T47D (cell line): ENCODE measurements at places on chromosomes 6 and 20.

GRCh38 chr20:46121184-46121930 lies 3.2 kb downstream of the CD40 start:
- no peak for DNase-seq

DNA sequence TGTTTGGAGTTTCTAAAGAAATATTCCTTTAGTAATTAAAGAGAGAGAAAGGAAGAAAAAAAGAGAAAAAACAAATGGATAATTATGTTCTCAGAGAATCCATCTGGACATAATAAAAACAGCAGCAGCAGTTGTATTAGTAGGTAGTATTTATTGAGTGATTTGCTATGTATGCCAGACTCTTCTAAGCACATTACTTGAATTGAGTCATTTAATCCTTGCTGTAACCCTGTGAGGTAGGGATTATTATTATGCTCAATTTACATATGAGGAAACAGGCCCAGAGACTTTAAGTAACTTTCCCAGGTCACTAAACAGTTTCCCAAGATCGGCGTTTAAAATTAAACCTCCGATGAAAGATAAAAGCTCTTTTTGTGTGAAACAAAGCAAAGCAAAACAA lies 238.8 kb downstream of the TSHZ2 start:
- no peak for DNase-seq

GRCh38 chr6:82000551-82000950 lies 247.0 kb downstream of the IBTK start:
- no peak for DNase-seq

DNA sequence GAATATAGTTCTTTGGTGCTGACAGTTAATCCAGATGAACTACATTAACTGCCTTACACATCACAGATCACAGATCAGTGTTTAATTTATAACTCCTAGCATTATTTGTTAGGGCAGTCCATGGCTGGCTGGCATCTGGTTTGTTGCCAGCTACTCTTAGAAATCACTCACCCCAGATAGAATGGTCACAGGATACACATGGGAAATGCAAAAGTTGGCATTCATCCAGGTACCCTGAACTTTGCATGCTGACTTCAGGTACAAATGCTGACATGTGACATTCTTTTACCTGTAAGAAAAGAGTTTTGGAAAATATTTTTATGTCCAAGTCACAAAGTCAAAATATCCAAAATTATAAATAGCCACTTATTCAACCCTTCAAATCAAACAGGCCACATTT lies 20.2 kb downstream of the FBXL4 start:
- no peak for DNase-seq

DNA sequence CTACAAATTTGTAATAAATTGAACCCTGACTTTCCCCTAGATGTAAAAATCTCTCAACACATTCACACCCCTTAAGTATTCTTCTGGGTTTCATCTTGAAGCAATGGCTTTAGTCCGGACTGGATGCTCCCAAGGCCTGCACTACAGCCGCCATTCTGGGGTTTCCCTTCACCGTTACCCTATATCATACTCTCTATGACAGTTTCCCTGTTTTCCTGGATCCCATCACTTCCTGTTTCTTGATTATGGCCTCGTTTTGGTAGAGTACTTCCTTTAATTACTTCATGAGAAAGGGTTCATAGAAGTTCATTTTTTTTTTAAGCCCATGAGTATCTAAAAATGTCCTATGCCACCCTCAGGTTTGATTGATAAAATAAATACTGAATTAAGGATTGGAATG lies 11.7 kb downstream of the FIG4 start:
- no peak for DNase-seq

GRCh38 chr20:57618091-57618763 lies 2.0 kb downstream of the ZBP1 start:
- DNase-seq = peak; percentile 45

GRCh38 chr6:41075651-41076626 lies 3.2 kb downstream of the NFYA start:
- DNase-seq = no peak

GRCh38 chr6:107991061-107991460 lies 33.1 kb upstream of the SEC63 start:
- no peak for DNase-seq

DNA sequence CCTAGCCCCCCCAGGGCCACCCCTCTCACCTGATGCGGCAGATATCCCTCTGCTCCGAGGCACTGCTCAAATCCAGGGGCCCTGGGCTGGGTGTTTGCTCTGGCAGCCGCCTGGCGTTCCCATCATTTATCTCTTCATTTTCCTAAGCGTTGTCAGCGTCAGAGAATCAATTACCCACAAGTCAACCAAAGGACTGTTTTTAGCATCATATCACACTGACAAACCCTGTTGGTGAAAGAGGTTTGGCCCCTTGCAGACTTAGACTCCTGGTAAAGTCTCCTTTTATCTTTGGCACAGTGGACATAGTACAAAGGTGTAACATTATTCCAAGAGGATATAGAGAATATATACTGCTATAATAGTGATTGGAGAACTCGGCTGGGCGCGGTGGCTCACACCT lies at the start of gene GHRH:
Gene GHRH (minus strand): TSS at position 101 of the 400 bp plus-strand sequence. CDS start 4,925 bp downstream, outside the sequence.
- DNase-seq = no peak

GRCh38 chr6:156060013-156060412 lies 604.4 kb upstream of the NOX3 start:
- DNase-seq = no peak

DNA sequence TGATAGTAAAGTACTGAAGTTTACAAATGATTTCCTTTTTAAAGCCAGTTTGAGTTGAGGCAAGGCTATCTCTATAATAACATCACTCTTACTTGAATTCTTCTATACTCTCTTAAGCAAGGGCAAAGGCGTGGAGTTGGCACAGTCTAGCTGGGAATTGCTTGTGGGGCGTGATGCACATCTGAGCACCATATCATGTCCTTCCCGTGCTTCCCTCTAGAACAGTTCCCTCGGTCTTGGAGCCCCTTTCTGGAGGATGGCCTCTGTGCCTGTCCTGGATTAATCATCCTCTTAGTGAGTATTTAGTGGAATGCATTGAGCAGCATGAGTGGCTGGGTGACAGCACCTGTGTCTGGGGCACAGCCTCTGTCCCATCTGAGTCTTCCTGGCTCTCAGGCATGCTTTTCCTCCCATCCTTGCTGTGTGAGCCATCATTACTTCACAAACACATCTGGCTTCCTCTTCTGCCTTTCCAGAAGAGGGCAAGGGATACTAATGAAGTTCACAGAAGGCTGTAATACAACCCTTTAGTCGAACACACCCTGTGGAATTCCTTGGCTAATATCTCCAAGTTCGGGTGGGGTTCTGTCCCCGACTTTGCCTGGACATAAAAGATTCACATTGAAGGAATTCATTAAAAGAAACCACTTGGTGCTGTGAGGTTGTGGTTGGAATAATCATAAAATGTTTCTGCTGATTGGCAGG lies 188.2 kb downstream of the FNDC1 start:
- DNase-seq = no peak

GRCh38 chr20:10125757-10126156 lies 91.0 kb downstream of the ANKEF1 start:
- no peak for DNase-seq

- no peak for DNase-seq
Observed at GRCh38 chr6:99338188-99338587, 11.3 kb downstream of the FAXC start.

- no peak for DNase-seq
Observed at GRCh38 chr6:36663504-36664446, 14.7 kb upstream of the CDKN1A start.

GRCh38 chr6:134577998-134578397 lies 260.1 kb upstream of the SGK1 start:
- no peak for DNase-seq

DNA sequence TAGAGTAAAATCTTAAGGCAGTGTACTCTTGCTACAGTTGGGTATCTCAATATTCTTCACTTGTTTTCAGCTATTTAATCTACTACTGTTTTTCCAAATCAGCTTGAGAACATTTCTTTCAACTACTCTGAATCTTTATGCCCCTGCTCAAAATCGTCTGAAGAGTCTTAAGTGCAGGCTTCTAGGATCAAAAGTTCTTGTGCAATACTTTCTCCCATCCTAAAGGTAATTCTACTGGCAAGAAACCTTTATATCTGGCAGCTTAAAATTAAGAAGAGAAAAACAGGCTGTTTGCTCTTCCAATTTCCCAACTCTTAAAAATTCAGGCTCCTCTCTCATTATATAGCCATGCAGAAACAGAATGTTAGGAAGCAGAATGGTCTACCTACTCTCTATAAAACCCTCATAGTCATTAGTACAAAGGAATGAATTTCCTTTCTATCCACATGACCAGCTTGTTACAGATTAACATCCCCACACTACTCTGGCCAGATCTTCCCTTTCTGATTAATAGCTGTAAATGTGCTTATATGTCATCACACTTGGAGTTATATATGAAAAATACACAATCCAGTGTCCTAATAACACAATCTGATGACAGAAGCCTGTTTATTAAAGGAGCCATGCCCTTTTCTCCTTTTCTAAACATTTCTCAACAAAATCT lies 122.2 kb upstream of the FAM184A start:
- DNase-seq = no peak

- DNase-seq = no peak
Observed at GRCh38 chr6:13012296-13012695, 295.7 kb downstream of the PHACTR1 start.

GRCh38 chr6:41280381-41281057 lies 6.0 kb downstream of the TREM1 start:
- DNase-seq = no peak

GRCh38 chr20:47273591-47274235 lies 82.8 kb downstream of the ZMYND8 start:
- DNase-seq = no peak

DNA sequence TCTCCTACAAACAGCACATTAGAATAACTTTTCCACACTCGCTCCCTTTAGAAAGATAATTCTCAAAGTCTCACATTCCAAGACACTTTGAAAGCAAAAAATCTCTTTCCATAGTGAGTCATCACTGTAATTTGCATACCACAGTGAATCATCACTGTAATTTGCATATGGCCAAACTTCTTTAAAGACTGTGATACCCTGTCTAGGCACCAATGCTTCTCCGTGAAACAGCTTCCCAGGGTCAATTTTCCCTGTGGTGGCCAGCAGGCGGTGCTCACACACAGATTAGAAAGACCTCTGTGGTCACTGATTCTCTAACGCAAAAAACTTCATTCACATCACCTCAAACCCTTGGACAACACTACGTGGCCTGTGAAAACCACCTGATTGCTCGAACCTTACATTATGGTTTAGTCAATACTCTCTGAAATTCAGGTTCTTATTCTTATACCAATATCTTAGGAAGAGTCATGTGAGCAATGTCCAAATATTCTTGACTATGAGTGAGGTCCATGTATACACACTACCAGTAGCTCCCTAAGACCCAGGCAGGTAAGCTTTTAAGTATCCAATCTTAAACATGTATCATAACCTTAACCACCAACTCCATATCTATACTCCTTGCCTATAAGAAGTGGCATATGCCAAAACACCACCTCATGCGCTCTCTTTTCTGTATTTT lies 78.5 kb upstream of the PHACTR1 start:
- DNase-seq = peak; percentile 93

- DNase-seq = peak; percentile 96
Observed at GRCh38 chr6:27251606-27252251, 4.2 kb downstream of the PRSS16 start.

GRCh38 chr6:26273673-26274588 lies 91.1 kb upstream of the BTN3A2 start:
- no peak for DNase-seq

DNA sequence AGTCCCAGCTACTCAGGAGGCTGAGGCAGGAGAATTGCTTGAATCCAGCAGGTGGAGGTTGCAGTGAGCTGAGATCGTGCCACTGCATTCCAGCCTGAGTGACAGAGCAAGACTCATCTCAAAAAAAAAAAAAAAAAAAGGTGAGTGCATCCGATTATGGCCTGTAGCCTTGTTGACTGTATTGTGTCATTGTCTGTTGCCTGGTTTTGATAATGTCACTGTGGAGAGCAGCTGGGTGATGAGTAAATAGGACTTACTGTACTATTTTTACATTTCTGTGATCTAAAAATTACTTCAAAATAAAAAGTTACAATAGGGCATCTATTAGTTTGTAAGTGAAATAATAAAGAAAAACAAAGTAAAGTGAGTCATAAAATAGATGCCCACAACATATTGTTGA lies 134.1 kb upstream of the SALL4 start:
- DNase-seq = no peak

- no peak for DNase-seq
Observed at GRCh38 chr20:51705400-51705799, 62.8 kb downstream of the ATP9A start.

GRCh38 chr6:23277521-23278179 lies 708.3 kb downstream of the HDGFL1 start:
- DNase-seq = no peak

DNA sequence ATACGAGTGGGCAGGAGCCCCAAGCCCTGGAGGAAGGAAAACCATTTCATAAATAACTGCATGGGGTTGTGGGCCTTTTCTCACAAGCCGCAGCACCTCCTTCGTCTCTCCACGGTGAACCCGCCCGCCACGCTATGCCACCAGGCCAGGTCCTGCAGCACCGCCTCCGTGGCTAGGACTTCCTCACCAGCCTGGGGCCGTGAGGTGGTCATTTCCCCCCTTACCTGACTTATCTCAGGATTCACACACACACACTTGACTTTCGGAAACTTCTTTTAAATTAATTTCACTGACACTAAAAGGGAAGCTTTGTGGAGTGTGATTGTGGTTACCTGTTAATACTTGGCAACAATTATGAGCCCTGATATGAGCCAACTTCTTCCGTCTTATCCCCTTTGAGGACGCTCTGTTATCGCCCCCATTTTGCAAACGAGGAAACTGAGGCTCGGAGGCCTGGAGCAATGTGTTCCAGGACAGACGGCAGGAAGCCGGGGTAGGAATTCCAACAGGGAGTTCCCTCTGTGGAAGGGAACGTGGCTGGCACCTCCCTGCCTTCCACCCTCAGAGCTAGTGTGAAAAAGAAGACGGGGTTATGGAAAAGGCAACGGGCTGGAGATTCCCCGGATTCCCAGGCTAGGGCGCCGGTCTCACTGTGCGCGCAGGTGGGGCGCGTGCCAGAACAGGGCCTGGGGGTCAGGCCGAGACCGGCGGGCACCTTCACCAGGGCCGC lies 817 bp upstream of the SLCO4A1 start:
- DNase-seq = no peak

DNA sequence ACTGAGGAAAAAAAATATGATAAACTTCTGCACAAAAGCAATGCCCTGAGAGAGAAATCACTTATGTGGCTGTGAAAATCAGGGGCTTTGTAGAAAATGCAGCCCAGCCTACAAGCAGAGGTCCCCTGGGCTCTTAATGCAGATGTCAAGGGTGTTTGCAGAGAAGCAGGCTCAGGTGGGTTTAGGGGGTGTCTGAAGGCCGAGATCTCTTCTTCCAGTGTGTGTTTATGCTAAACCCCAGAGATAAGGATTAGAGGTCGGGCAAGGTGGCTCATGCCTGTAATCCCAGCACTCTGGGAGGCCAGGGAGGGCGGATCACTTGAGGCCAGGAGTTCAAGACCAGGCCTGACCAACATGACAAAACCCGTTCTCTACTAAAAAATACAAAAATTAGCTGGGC lies 78.5 kb downstream of the TMEM242 start:
- no peak for DNase-seq

- no peak for DNase-seq
Observed at GRCh38 chr6:124887872-124888580, 74.2 kb upstream of the RNF217 start.

GRCh38 chr6:116543149-116543548 lies 2.3 kb downstream of the TRAPPC3L start:
- DNase-seq = no peak

GRCh38 chr6:137417396-137417795 lies 76.8 kb downstream of the OLIG3 start:
- DNase-seq = no peak
